ENCODE measurements at places on chromosomes 4 and X.

DNA sequence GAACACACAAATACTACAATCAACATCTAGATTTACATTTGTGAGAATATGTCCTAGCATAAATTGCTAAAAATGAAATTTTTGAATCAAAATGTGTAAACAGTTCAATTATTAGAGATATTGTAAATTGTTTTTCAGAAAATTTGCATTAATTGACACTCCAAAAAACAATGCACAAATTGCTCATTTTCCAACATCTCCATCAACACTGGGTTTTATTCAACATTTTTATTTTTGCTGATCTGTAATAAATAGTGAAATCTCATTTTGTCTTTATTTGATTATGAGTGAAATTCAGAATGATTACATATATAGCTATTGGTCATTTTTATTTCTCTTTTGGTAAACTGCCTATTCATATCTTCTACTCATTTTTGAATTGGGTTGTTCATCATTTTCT is 120.0 kb upstream of the GRIA3 start:
- DNase-seq: no peak

DNA sequence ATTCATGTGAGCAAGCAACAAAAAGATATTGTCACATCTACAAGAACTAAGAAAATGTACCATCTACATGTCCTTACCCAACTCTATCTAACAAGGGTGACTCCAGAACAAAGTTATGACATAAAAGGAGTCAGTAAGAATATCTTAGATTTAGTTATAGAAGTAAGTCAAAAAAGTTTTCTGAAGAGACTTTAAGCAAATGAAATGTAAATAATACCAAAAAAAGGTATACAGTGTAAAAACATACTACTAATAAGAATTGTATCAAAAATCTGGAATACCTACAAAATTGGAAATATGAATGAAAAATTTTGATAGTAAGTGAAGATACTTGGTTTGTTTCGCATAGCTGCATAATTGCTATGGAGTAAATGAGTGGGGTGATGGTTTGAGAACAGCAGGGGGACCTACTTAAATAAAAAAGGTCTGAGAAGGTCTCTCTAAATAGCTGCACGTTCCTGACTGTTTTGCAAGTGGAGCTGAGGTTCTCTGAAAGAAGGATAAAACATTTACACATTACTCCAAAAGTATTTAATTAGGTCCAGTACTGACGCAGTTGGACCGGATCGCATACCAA is 51.0 kb upstream of the ENPP6 start:
- DNase-seq: no peak

GRCh38 chrX:136768469-136769084 is 12.2 kb downstream of the ARHGEF6 start:
- DNase-seq: no peak

DNA sequence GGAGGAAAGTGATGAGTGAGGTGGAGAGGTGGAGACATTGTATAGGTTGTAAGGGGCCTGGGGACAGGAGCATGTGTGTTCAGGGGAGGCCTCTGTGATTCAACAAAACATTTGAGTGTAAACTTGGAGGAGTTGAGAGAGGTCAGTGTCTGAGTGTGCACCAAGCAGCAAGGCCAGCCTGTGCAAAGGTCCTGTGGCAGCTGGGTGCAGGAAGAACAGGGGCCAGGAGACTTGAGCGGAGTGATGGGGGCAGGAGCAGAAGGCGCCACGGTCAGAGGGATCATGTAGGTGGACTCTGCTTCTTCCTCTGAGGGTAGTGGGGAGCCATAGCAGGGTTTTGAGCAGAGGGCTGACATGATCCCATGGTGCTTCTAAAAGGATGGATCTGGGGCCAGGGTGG is 9.6 kb upstream of the PSAPL1 start:
- no peak for DNase-seq

DNA sequence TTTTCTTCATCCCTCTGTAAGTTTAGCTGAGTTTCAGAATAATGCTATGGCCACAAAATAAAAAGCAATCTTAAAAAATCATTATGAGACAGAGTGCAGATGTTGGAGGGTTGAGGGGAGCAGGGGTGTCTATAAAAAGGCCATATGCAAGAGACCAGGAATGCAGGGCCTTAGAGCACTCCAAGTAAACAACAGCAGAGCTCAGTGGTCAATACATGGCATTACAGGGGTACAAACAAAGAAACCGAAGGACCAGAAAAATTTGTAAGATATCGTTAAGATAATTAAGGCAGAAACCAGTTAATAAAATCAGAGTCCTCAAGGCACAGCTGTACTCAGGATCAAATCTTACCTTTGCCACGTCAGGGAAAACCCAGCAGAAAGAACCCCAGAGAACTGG is 28.4 kb upstream of the NDST3 start:
- no peak for DNase-seq

- no peak for DNase-seq
Measured at GRCh38 chrX:102765809-102766208, 45.3 kb downstream of the GPRASP3 start.

DNA sequence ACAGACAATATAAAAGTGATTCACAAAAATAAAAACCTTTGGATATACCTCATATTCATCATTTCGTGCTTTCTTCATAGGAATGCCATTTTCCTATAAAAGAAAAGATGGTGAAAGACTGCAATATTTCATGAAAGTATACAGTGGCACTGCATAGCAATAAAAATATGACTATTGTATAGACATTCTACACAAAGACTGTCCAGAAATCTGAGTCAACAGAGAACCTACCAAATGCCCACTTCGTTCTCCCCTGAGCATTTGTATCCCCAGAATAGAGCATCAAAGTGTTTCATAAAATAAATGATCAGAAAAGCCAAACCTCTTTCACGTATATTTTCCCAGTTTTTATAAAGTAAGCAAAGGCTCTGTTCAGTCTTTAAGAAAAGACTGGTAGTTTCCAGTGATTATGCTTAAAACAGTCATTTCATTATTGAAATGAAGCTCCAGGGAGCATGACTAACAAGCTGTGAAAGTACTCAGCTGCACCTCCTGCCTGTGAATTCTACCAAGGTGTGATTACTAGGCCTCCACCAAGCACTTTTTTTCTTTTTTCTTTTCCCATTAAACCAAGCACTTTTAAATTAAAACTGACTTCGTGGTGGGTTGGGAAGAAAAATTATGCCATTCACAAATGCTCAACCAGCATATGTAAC is 20.2 kb downstream of the PPA2 start:
- no peak for DNase-seq

DNA sequence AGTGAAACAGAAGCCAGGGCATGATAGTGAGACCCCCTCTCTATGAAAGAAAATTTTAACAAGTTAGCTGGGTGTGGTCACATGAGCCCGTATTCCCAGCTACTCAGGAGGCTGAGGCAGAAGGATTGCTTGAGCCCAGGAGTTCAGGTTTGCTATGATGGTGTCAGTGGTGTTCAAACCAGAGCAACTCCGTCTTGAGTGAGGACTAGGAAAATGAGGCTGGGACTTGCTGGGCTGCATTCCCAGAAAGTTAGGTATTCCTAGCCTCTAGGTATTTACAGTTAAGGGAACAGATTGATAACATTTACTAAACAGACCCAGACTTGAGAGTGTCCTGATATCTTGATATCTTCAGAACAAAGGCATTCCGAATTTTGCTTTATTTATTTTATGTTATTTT is 37.0 kb upstream of the NOCT start:
- no peak for DNase-seq

- DNase-seq: no peak
Measured at GRCh38 chrX:40090050-40090804, 7.5 kb downstream of the BCOR start.

DNA sequence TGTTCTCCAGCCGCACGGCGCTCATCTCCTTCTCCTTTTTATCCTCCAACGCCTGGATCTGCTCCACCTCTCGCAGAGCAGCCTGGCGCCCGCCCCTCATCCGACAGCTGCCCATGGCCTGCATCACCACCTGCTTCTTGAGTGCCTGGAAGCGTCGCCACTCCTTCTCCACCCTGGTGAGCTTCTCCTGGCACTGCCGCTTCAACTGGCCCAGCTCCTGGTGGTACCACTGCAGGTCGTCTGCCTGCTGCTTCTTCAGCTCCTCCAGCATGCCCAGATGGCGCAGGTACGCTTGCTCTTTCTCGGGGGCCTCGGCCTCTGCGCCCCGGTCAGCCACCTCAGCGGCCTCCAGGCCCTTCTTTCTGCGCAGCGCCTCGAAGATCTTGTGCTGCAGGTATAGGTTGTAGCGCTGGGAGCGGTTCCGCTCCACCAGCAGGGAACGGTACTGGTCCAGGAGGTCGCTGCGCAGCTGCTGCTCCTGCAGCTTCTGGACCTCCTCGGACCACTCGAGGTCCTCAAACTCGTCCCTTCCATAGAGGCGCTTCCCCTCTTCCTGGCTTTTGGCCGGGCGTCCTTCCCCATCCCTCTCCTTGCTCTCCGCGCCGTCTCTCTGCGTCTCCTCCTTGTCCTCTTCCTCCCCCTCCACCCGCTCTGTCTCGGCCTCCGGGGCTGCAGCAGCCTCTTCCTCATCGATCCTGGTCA is 1.2 kb upstream of the TADA2B start:
- no peak for DNase-seq

DNA sequence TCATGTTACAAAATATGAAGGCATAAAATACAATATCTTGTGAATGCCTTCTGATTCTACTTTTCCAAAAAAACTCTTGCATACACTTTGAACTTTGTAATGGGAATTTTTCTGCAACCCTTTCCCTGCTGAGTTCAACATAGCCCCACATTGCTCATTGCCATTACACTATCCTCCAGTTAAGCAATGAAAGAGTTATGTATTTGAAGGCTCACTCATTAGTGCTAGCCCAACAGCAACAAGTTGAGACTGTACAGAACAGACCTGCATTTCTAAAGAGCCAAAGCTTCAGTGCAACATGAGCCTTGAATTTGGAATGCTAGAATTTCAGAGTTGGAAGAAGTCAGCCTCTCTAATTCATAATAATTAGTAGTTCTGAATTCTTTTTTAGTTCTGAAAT is 44.4 kb upstream of the STAG2 start:
- no peak for DNase-seq

DNA sequence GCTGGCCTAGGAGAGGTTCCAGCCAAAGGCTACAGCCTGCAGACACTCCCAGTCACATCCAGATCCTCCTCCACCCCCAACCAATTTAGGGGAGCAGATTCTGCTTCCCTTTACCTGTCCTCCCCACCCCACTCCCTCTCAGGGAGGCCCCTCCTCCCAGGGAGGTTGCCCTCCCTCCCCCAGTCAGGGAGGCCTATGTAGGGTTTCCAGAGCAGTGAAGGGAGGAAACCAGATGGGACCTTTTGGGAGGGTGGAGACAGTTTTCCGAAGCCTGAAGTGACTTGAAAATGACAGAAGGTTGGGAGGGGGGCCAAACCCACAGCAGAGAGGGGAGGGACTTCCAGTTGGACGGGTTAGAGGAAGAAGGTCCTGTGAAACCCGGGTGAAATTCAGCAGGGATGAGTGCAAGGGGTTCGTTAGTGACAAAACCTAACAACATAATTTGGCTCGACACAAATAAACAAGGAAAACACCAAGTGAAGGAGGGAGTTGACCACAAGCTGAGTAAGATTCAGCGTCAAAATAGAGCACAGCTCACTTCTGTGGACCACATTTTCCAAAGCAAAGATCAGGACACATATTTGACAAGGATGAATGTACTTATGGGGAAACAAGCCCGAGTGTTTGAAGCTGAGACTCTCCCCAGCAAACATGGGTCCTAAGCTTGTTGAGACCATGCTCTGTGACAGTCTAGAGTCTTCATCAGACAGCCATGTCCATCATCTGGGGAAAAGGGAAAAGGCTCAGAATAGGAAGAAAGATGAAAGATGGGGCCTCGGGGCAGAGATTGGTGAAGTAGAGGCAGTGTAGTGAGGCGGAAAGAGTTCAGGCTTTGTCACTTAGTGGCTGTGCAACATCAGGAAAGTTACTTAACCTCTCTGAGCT is 46.4 kb downstream of the PRPS1 start:
- peak; percentile 74 for DNase-seq
